ENCODE measurements at places on chromosomes 6 and 20.
A peak's percentile ranks its signal among the peaks of the same experiment; 100 is the strongest.

- no peak for DNase-seq
- H3K4me3 ChIP-seq, result no peak overlapping the region
- no peaks in the 10 kb centered on the region for H3K4me1 ChIP-seq
- no peaks in the 10 kb centered on the region for H3K36me3 ChIP-seq
- peaks cover 39% of the 10 kb centered on the region for H3K27me3 ChIP-seq
Observed at GRCh38 chr6:108091288-108091687, 16.7 kb upstream of the OSTM1 start.

DNA sequence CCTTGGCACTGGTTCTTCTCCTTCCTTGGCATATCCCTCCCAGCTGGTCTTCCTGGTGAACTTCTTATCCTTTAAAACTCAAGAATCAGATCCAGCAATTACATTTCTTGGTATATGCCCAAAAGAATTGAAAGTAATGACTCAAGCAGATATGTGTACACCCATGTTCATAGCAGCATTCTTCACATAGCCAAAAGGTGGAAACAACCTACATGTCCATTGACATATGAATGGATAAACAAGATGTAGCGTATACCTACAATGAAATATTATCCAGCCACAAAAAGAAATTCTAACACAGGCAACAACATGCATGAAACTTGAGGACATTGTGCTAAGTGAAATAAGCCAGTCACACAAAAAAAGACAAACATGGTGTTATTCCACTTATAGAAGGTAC is 103.7 kb upstream of the NT5E start:
- peaks cover 26% of the 10 kb centered on the region for H3K27me3 ChIP-seq
- no peaks in the 10 kb centered on the region for H3K4me1 ChIP-seq
- no peak for DNase-seq
- no peaks in the 10 kb centered on the region for H3K36me3 ChIP-seq
- H3K27ac ChIP-seq, result no peak overlapping the region

GRCh38 chr20:33277471-33278441 is 5.3 kb upstream of the BPIFB1 start:
- H3K27me3 ChIP-seq, result peaks cover 21% of the 10 kb centered on the region
- H3K4me3 ChIP-seq, result no peak overlapping the region
- no peaks in the 10 kb centered on the region for H3K36me3 ChIP-seq

- H3K27me3 ChIP-seq, result no peaks in the 10 kb centered on the region
- peaks cover 2% of the 10 kb centered on the region for H3K36me3 ChIP-seq
- H3K27ac ChIP-seq, result no peak overlapping the region
- no peaks in the 10 kb centered on the region for H3K4me1 ChIP-seq
- no peak overlapping the region for H3K4me3 ChIP-seq
Observed at GRCh38 chr6:87274660-87275274, 47.6 kb upstream of the SMIM8 start.

- H3K27ac ChIP-seq, result no peak overlapping the region
- peaks cover 2% of the 10 kb centered on the region for H3K36me3 ChIP-seq
- DNase-seq, result no peak
- H3K4me1 ChIP-seq, result peaks cover 3% of the 10 kb centered on the region
- H3K27me3 ChIP-seq, result peaks cover 31% of the 10 kb centered on the region
Observed at GRCh38 chr20:11891776-11892545, 25.7 kb upstream of the BTBD3 start.

DNA sequence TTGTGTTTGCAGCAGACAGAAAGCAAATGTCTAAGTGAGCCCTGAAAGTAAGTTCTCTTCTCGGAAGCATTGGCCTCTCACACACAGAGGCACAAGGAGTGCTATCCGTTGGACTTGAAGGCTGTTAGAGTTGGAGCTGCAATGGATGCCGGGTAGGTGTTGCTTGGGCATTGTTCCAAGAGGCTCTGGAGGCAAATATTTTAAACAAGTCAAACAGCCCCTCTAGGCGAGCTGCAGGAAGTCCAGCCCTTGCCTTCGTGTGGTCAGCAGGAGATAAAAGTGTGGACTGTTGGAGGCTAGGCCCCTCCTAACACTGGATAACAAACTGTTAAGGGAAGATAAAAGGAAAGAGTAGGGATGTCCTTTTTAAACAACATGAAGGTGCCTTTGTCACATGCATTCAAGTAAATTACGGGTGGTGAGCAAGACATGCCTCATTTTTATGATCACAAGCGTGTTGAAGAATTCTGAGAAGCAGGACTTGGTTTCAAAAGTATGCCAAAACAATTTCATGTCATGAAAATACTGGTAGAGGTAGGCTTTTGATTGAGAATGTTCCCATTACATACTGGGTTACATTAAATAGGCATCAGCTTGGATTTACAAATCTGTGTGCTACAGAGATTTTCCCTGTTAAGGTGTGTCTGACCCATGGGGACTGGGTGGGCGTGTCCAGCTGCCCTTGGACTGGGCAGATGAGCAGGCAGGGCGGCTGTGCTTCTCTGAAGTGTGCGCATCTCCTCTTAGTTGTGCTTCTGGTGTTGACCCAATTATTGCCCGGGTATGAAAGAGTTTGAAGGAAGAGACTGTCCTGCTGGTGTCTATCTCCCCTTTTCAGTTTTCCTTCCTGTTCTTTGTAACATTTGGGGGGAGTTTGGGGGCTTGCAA is 57.5 kb downstream of the RREB1 start:
- no peak overlapping the region for H3K27ac ChIP-seq
- H3K36me3 ChIP-seq, result peaks cover 4% of the 10 kb centered on the region
- H3K27me3 ChIP-seq, result no peaks in the 10 kb centered on the region
- no peak overlapping the region for H3K4me3 ChIP-seq
- H3K4me1 ChIP-seq, result peaks cover 6% of the 10 kb centered on the region
- DNase-seq, result peak; percentile 18

- H3K4me1 ChIP-seq, result peaks cover 19% of the 10 kb centered on the region
- peak overlapping the region; percentile 66 for H3K27ac ChIP-seq
- H3K27me3 ChIP-seq, result no peaks in the 10 kb centered on the region
- DNase-seq, result no peak
- no peak overlapping the region for H3K4me3 ChIP-seq
- peaks cover 59% of the 10 kb centered on the region for H3K36me3 ChIP-seq
Observed at GRCh38 chr6:44399991-44400390, 12.5 kb downstream of the CDC5L start.

GRCh38 chr20:23623666-23624323 is 14.0 kb downstream of the CST3 start:
- no peak overlapping the region for H3K4me3 ChIP-seq
- no peak overlapping the region for H3K27ac ChIP-seq
- DNase-seq, result no peak
- H3K4me1 ChIP-seq, result peaks cover 4% of the 10 kb centered on the region
- H3K27me3 ChIP-seq, result peaks cover 33% of the 10 kb centered on the region

DNA sequence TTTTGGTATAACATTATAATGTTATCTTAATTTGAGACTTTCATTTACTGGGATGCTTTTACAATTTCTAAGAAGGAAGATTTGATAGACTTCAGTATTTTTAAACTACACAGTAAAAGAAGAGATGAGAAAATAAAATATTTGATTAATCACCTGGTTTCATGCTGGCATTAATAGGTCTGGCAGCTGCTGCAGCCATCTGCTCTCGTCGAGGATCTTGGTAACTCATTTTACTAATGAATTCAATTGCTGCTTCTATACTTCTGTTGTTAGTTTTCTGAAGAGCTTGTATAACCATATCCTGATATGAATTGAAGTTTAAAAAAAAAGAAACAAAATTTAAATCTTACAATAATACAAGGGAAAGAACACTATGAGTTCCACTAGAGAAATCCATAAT is 23.0 kb downstream of the LATS1 start:
- H3K27ac ChIP-seq, result no peak overlapping the region
- no peaks in the 10 kb centered on the region for H3K27me3 ChIP-seq
- peaks cover 16% of the 10 kb centered on the region for H3K4me1 ChIP-seq
- H3K36me3 ChIP-seq, result peaks cover 31% of the 10 kb centered on the region
- no peak for DNase-seq

DNA sequence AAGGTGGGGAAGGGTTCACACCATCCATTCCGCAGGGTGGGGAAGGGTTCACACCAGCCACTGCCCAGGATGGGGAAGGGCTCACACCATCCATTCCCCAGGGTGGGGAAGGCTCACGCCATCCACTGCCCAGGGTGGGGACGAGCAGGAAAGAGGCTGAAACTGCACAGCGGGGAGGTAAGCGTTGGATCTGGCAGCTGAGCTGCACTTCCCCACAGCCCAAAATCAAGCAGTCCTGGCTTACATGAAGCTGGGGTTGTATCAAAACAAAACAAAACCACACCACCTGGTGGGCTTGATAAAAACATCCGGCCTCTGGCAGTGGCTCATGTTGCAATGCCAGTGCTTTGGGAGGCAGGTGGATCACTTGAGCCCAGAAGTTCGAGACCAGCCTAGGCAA is 268.5 kb downstream of the TAF4 start:
- H3K4me1 ChIP-seq, result no peaks in the 10 kb centered on the region
- no peak overlapping the region for H3K27ac ChIP-seq

DNA sequence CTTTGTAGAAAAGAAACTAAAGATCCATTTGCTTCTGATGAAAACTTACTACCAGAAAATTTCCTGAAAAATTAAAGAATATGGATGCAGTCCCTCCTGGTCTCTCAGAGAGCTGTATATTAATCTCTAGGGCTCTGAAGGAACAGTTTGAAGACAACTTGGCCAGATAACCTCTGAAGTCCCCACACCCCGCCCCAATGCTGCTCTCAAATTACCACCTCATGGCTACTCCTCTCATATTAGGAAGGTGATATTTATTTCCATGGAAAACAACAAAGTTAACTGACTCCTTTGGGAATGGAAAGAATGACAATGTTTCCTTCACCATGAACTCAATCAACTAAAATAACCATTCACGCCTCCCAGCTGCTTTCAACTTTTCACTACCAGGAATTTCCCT is 408.4 kb upstream of the FLRT3 start:
- no peaks in the 10 kb centered on the region for H3K27me3 ChIP-seq
- no peaks in the 10 kb centered on the region for H3K36me3 ChIP-seq
- no peak overlapping the region for H3K27ac ChIP-seq
- H3K4me1 ChIP-seq, result no peaks in the 10 kb centered on the region
- DNase-seq, result no peak

GRCh38 chr6:105645958-105646357 is 243.1 kb upstream of the PREP start:
- peak overlapping the region; percentile 60 for H3K4me3 ChIP-seq
- no peaks in the 10 kb centered on the region for H3K27me3 ChIP-seq
- peaks cover 46% of the 10 kb centered on the region for H3K36me3 ChIP-seq
- H3K4me1 ChIP-seq, result peaks cover 89% of the 10 kb centered on the region

- no peaks in the 10 kb centered on the region for H3K27me3 ChIP-seq
- no peaks in the 10 kb centered on the region for H3K4me1 ChIP-seq
- no peaks in the 10 kb centered on the region for H3K36me3 ChIP-seq
- no peak overlapping the region for H3K27ac ChIP-seq
- no peak overlapping the region for H3K4me3 ChIP-seq
Observed at GRCh38 chr6:62371453-62372210, 85.6 kb upstream of the KHDRBS2 start.

GRCh38 chr20:63152322-63153253 is 63.3 kb downstream of the YTHDF1 start:
- H3K27ac ChIP-seq, result no peak overlapping the region
- DNase-seq, result no peak
- H3K4me1 ChIP-seq, result no peaks in the 10 kb centered on the region
- H3K36me3 ChIP-seq, result no peaks in the 10 kb centered on the region
- H3K4me3 ChIP-seq, result no peak overlapping the region
- peaks cover 11% of the 10 kb centered on the region for H3K27me3 ChIP-seq

GRCh38 chr6:37077905-37078296 is 72.4 kb downstream of the FGD2 start:
- DNase-seq, result no peak
- H3K4me3 ChIP-seq, result no peak overlapping the region
- H3K4me1 ChIP-seq, result peaks cover 5% of the 10 kb centered on the region
- no peak overlapping the region for H3K27ac ChIP-seq
- no peaks in the 10 kb centered on the region for H3K36me3 ChIP-seq

DNA sequence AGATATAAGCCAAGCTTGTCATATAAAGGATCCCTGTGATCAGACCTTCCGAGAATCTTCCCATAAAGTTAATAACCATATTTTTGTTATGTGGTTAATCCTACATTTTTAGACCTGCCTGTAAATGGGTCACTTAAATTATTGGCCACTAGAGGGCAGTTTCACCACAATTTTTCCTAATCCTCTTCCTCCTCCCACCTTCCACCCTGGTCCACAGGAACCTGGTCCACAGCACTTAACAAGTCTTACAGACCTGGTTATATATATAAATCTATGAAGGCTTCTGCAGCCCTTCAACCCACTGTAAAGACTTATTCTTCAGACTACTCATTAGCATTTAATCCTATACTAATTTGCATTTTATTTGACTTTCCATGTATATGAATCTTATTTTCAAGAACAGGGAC is 28.3 kb downstream of the MRS2 start:
- H3K4me1 ChIP-seq, result no peaks in the 10 kb centered on the region
- H3K4me3 ChIP-seq, result no peak overlapping the region
- no peaks in the 10 kb centered on the region for H3K27me3 ChIP-seq
- no peak for DNase-seq

GRCh38 chr6:37862992-37863391 is 43.5 kb downstream of the ZFAND3 start:
- H3K4me1 ChIP-seq, result peaks cover 36% of the 10 kb centered on the region
- no peak for DNase-seq
- no peak overlapping the region for H3K27ac ChIP-seq
- H3K4me3 ChIP-seq, result no peak overlapping the region
- H3K27me3 ChIP-seq, result no peaks in the 10 kb centered on the region

- DNase-seq, result no peak
- H3K27ac ChIP-seq, result no peak overlapping the region
- peaks cover 25% of the 10 kb centered on the region for H3K27me3 ChIP-seq
- peaks cover 13% of the 10 kb centered on the region for H3K4me1 ChIP-seq
- H3K4me3 ChIP-seq, result no peak overlapping the region
Observed at GRCh38 chr6:15874821-15875220, 212.0 kb upstream of the DTNBP1 start.

DNA sequence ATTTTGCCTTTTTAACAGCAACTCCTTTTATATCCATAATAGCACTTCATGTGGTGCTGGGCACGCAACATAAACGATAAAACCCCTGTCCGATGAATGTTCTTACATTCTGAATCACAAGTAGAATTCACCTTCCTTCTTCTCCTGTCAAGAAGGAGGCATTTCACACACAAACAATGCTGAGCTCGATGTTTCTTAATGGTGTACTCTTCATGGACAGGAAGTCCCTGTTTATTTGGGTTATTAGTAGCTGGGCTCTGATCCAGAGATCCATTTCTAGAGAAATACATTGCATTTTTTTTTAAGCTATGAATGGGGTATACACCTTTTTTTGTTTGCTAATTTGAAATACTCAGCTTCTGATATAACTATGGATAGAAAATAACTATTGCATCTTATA is 82.4 kb downstream of the PPP1R3G start:
- no peaks in the 10 kb centered on the region for H3K36me3 ChIP-seq
- no peak overlapping the region for H3K4me3 ChIP-seq
- H3K27ac ChIP-seq, result no peak overlapping the region
- no peaks in the 10 kb centered on the region for H3K27me3 ChIP-seq
